ENCODE measurements at places on chromosomes 4 and X. TPM values are rescaled to one million over a fixed set of nuclear protein-coding genes. Genes with fewer than 3 reads are reported as not detected.

TCP11X2 gene
- total RNA-seq = not detected

GABRQ gene
- total RNA-seq = not detected

DNA sequence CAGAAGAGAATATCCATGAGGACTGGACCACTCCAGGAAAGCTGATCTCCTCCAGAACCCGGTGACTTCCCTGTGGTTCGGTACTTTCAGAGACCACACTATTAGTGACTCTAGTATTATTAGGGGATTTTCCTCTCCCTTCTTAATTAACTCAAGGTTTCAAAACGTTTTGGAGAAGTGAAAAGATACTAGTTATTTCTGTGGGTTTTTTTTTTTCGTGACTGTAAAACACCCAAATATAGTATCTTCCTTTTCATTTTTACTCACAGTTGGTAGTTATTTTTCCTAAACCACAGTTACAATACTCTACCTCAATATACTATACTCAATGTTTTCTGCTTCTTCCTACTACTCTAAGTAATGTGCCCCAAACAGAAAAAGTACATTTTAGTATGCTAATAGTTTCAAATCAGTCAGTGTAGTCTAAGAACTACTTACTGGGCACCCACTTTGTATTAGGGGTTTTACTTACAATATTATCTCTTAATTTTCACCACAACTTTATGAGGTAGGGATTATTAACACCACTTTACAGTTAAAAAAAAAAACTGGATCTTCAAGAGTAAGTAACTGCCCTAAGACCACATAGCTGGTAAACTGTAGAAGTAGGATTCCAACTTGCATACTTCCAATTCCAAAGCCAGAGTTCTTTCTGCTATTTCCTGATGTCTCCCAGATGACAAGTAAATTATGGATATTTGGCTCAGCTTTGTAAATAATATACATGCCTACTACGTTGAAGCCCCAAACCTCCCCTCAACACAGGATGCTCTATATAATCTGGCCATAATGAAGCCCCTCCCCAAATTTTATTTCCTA, 45.0 kb downstream of the SLC9A7 start:
- DNase-seq = no peak

DNA sequence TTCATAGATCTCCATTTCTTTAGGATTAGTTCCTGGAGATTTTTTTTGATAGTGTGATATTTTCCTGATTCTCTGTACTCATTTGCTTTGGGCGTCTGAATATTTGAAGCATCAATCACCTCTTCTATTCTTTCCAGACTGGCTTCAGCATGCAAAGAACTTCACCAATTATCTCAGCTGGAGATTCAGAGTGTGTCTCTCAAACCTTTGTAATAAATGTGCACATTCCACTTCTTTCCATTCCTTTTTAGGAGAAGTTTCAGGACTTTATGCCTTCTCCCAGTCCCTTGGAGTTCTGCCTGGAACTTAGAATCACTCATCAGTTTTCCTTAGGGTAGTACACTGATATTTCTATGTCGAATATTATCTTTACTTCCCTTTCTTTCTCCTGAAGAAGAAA, 334.8 kb downstream of the TEX13C start:
- DNase-seq = no peak

NHS gene
- 2.5 TPM for total RNA-seq

GRCh38 chr4:93772858-93773257, 55.7 kb upstream of the ATOH1 start:
- DNase-seq = no peak

DNA sequence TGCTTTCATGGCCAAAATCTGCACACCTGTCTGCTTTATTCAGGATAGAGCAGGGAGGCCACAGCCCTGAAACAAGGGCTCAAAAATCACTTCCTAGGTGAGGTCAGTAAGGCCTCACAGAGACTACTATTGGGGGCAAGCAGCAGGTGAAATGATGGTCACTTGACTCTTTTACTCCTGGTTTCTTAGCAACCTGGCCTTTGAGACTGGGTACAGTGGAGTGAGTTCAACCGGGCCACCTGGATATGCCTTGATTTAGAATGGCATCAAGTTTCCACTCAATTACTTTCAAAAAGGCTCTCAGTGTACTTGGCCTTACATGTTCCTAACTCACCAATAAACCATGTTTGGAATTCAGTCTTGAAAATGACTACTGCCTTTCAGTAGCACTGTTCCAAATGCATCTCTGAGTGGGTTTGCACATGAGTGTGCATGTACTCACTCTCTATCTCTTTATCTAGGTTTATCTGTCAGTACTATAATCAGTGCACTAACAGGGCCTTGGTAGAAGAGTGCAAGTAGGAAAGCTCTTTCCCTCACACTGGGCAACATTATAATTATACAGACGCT, 388.2 kb downstream of the OPHN1 start:
- DNase-seq = no peak

Data from naive thymus-derived CD4-positive, alpha-beta T cell (primary cell).